Non-pigmented ciliary epithelial cell (primary cell): ENCODE measurements at places on chromosomes 5 and 9.

DNA sequence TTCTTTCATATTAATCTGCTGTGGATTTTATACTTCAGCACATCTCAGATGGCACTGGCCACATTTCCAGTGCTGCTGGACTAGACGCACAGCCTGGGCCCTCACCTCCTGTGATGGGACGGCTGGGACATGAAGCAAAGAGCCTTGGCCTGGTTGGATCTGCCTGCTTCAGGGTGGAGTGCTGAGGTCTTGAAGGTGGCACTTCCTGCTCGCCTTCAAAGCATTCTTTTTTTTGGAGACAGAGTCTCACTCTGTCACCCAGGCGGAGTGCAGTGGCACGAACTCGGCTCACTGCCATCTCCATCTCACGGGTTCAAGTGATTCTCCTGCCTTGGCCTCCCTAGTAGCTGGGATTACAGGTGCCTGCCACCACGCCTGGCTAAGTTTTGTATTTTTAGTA is 73.1 kb downstream of the RAPGEF1 start:
- DNase-seq: no peak

DNA sequence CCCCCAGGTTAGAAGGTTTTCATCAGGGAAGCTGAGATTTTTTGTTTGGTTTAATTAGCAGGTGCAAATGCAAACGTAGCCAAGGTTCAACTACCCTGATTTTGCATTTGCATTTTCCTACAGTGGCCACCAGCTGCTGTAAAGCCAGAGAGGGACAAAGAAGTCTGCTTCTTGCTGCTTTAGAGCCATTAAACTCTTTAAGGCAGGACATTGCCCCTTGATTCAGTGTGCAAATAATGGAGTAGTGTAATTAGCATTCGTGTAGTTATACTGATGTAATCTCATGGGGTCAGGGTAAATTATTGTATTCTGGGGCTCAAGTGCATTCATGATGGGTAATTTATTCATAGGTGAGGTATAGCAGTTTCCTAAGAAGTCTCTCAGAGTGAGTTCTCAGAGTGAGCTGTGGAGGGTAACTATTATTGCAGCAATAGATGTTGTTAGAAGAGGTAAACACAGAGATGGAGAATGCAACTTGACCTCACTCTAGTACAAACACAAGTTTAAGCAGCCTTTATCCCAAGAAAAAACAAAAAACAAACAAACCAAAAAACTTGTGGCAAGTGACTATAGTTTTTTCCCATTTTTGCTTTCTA is 526.5 kb downstream of the KIF4B start:
- DNase-seq: no peak

GRCh38 chr5:60961685-60962084 is 16.7 kb downstream of the NDUFAF2 start:
- no peak for DNase-seq

DNA sequence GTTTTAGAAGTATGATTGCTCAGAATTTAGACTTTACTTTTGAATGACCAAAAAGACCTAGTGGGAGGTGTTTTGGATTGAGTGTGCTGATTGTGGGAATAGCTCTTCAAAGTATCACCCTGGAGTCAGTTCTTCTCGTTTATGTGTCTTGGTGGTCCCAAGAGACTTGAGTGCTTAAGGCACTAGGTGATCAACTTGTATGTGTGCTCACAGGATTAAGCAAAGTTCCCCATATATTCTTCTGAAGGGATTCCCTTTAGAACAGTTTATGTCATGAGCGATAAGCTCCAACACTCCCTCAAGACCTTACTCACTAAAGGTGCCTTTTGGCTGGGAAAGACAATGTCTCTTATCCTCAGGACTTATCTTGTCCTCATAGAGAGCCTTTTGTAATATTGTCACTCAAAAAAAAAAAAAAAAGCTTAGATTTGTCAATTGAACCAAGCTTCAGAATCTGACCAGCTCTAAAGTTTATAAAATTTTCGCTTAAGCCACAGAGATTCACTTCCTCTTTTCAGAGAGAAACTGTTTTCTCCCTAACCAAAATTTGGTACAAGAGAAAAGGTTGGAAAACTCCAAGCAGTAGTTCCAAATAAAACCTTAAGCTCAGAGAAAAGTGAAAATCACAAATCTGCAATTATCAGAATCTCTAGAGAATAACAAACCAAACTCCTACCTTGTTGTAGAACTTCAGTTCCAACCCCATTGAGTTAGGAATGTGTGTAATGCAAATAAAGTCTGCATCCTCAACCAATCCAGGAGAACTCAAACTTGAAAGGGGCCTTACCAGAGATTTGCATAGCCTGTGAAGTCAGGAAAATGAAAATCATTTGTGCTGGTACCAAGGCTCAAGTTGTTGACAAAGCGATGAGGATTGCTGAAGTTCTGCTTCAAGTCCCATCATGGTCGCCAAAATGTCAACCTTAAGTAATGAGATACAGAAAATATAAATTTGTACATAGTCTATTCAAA is 40.0 kb upstream of the PDZD2 start:
- DNase-seq: no peak
